ENCODE measurements at places on chromosomes 4 and X.

- no peak for ATAC-seq
Measured at GRCh38 chr4:6348408-6348807, 78.8 kb downstream of the WFS1 start.

DNA sequence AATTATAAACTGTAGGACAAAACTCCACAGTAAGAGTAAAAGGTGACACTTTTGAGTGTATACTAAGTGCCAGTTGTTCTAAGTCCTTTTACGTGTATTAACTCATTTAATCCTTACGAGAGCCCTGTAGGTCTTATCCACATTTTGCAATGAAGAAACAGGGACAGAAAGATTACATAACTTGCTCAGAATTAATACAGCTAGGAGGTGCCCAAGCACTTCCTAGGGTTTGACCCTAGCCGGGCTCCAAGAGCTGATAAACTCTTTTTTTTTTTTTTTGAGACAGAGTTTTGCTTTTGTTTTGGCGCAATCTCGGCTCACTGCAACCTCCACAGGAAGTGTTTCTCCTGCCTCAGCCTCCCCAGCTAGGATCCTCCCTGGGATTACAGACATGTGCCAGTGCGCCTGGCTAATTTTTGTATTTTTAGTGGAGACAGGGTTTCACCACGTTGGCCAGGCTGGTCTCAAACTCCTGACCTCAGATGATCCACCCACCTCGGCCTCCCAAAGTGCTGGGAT lies 110.4 kb downstream of the UBE2K start:
- no peak for ATAC-seq

GRCh38 chrX:95622200-95622599 lies 1062.4 kb upstream of the DIAPH2 start:
- ATAC-seq: no peak

DNA sequence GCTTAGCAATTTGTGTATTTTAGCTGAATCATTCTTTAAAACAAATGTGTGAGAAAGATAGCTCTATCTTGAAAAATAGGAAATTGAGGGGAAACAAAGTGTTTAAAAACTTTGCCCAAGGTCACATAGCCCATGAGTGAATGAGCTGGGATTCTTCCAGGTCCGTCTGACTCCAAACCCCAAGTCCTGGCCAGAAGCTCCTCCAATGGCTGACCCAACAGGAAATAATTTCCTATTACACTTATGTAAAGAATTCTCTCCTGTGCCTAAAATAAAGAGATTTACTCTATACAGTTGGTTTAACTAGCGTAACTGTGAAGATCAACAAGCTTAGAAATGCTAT lies 287.6 kb downstream of the ARHGAP24 start:
- no peak for ATAC-seq

DNA sequence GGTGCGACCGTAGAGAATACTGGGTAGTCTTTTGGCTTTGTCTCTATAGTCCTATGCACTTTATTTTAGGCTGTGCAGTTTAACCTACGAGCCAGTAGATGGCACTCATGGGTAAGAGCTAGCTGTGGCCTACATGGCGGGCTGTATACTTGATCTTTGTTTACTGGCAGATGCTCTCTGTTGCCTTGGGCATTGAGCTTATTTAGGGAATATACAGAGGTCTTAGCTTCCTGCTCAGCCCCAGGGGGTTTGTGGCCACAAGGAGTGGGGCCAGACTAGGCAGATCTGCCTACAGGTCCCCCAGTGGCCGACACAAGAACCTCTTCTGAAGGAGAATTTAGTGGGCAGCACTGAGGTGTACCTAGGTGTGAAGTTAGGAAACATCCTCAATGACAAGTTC lies 227.6 kb upstream of the HDX start:
- peak; percentile 83 for ATAC-seq

DNA sequence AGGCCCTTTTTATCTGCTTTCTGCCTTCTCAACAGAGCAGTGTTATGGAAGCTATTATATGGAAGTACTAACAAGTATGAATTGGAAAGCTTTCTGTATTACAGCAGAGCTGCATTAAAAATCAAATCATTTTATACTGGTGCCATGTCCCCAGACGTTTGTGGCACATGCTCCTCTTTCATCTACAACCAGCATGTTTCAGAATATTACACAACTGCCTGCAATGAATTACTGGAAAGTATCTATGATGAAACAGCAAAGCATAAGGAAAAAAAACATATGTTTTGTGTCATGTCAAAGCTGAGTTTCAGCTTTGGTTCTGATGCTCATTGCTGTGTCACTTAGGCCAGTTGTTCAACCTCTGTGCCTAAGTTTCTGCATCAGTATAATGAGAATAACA lies 576.8 kb downstream of the GBA3 start:
- ATAC-seq: no peak

DNA sequence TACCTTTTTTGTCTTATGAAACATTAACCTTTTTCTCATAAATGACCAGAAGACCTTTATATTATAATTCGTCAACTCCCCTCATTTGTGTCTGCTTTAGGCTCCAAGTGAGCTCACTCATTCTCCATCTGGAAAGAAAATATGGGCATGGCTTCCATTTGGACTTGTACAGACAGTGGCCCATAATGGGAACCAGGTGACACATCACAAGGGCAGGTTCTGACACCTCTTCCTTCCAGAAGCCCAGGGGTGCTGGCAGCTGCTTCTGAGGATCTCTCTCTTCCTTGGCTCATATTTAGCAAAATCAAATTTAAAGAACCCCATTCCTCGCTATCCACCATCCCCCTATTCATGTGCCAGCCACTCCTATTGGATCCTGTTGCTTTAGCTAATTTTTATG lies 69.6 kb downstream of the CD38 start:
- no peak for ATAC-seq

DNA sequence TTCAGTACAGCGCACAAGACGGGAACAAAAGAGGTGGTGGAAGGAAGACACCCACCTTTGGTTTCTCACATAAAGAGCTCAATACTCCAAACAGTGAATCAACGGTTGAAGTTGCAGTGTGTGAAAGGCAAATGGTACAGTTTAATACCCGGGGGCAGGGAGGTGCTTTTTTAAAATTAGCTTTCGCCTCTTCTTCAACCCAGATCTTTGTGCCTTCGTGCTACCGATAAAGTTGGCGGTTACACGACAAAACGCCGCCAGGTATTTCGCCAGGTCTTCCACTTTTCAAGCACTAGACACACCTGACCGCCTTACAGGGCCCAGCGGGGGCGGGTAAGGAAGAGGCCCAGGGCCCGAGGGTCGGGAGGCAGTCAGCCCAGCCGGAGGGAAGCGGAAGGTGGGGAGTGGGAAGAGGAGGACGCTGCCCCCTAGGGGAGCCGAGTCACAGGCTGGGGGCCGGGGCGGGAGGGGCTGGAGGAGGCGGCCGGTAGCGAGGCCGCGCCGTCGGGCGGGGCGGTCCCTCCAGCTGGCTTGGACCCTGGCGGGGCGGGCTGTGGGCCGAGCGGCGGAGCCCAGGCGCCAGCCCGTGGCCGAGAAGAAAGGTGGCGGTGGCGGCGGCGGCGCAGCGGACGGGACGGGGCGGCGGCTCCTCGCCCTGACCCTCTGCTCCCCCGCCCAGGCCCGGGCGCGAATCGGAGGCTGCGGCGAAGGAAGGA lies 16.0 kb downstream of the UTP3 start:
- peak; percentile 87 for ATAC-seq

DNA sequence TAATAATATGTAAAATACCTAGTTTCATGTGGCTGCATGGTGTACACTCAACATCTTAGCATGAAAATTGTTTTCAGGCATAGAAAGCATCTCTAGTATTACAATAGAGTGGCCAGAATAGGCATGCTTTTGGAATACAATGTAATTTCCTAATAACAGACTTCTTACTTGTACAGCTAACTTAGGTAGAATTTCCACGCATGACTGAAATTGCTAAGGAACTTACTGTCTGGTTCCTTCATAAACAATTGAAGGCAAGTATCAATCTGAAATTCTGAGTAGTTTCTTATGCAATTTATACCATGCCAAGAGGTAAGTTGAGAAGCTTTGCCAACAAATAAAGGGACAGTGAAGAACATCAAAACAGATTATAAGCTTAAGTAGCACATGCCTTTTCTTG lies 26.7 kb downstream of the SULT1E1 start:
- ATAC-seq: no peak

DNA sequence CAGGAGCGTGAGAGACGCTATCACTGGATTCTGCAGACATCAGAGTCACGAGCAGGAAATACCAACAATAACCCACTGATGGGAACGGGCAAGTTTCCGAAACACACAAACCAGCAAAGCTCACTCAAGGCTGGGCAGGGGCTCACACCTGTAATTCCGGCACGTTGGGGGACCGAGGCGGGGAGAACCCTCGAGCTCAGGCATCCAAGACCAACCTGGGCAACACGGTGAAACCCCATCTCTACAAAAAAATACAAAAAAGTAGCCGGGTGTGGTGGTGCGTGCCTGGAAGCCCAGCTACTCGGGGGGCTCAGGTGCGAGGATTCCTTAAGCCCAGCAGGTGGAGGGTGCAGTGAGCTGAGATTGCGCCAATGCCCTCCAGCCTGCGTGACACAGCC lies 17.2 kb upstream of the GTPBP6 start:
- ATAC-seq: no peak

- ATAC-seq: no peak
Measured at GRCh38 chrX:119990556-119991004, 47.0 kb upstream of the NKAP start.

GRCh38 chrX:131356725-131357124 lies 67.6 kb upstream of the IGSF1 start:
- ATAC-seq: no peak

- ATAC-seq: no peak
Measured at GRCh38 chr4:116005037-116005805, 891.8 kb upstream of the NDST4 start.

GRCh38 chr4:184384810-184385557 lies 89.4 kb downstream of the IRF2 start:
- ATAC-seq: no peak

- ATAC-seq: no peak
Measured at GRCh38 chrX:44344687-44345086, 1.2 kb upstream of the EFHC2 start.

GRCh38 chr4:16745009-16745635 lies 153.3 kb downstream of the LDB2 start:
- ATAC-seq: peak; percentile 90

- ATAC-seq: no peak
Measured at GRCh38 chrX:135541351-135541750, 20.9 kb downstream of the INTS6L start.

All from gastroesophageal sphincter (tissue), 4 donors.